NCI-H526 (cell line): ENCODE measurements at places on chromosomes 13 and 19.
A peak's percentile ranks its signal among the peaks of the same experiment; 100 is the strongest.

DNA sequence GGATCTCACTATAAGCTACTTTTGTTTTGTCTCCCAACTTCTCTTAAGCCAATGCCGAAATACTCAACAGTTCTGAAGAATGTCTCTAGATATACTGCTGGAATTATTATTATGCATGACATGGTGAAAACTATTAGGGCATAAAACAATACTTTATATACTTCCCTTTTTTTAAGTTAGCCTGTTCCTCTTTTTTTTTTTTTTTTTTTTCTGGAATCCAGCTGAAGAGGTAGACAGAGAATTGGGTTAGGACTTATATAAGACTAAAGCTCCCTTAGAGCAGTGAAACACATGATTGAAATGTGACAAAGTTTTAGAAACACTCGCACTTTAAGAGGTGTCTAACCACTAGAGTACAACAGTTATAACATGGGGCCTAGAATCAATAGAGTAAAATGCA lies 850.9 kb upstream of the PCDH9 start:
- no peak for DNase-seq

DNA sequence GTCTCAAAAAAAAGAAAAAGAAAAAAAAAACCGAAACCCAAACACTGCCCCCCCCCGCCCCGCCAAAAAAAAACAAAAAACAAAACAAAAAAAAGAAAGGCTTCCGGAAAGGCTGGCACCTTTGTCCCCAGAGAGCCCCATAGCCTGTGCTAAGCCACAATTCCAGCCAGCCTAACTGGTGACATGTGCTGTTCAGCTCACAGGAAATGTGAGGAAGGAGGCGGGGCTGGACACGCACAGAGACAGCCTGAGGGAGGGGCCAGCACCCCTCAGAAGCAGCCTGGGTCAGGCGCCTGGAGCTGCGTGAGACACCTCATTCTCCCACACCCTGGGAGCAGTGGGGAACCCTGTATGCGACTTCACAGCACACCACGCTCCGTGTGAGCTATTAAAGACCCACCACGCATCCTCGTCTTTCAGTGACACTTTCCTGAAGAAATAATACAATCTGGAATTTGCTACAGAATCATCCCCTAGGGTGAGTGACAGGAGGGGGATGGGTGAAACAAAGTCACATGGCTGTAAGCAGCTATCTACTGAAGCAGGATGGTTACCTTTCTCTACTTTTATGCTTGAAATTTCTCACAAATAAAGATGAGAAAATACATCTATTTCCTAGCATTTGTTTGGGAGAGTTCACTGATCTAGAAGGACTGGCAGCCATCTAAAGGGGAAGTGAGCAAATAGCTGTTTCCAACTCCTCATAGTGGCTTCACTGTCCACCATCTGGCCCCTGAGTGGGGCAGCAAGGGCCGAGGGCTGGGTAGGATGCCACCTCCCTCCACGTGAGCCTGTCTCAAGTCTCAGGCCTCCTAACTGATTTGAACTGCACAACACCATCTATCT lies 12.3 kb upstream of the SLC35E1 start:
- DNase-seq, result peak; percentile 61

DNA sequence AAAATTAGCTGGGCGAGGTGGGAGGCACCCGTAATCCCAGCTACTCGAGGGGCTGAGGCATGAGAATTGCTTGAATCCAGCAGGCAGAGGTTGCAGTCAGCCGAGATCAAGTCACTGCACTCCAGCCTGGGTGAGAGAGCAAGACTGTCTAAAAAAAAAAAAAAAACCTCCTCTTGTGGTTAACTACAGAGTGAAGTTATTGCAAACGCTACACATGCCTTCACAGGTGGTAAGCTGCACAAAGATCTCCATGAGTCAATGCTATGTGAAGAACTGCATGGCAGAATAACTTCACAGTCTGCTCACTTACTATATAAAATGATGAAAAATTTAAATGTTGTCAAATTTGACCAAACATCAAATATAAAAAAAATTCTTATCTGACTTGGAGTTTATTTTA lies 436.8 kb downstream of the FGF14 start:
- no peak for DNase-seq

- DNase-seq, result no peak
Measured at GRCh38 chr13:95708391-95708774, 31.4 kb downstream of the DNAJC3 start.

- DNase-seq, result no peak
Measured at GRCh38 chr13:21333186-21333585, 125.9 kb downstream of the ZDHHC20 start.

GRCh38 chr19:2387367-2388288 lies 27.6 kb downstream of the TMPRSS9 start:
- no peak for DNase-seq

- no peak for DNase-seq
Measured at GRCh38 chr19:47321630-47322029, 10.3 kb upstream of the C5AR2 start.

DNA sequence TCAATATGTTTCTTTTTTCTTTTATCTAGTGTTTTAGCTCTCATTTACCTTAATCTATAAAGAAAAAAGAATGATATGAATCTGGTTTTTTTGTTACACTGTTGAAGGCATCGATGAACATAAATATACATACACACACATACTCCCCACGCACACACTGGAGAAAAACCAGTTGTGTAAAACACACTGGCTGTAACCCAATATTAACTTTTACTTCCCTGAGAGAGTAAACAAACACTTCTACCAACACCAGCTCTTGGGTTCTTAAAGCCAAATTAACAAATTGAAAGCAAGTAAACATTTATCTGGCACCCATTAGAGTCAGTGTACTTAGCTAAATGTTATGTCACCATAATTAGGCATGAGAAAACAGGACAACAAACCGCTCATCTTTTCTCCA lies 145.7 kb downstream of the ABCC4 start:
- DNase-seq, result no peak

GRCh38 chr13:95002126-95002525 lies 289.8 kb upstream of the SOX21 start:
- DNase-seq, result peak; percentile 11

- DNase-seq, result no peak
Measured at GRCh38 chr19:32651729-32652140, 23.2 kb downstream of the ANKRD27 start.

DNA sequence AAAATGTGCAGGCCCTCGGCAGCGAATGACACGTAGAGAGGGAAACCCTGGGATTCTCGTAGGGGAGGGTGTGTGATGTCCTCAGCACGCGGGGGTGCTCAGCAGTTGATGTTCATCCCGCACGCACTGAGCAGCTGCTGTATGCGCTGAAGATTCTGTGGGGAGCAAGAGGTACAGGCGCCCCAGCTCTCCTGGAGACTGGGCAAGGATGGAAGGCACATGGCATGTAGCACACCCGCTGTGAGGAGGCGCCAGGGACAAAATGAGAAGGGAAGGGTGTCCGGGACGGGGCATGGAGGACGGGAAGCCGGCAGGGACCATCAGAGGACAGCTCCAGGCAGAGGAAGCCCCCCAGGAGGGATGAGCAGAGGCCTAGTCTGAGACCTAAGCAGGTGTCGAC lies 15.4 kb downstream of the ATP11A start:
- DNase-seq, result no peak

- no peak for DNase-seq
Measured at GRCh38 chr19:3526507-3527237, 12.3 kb upstream of the TEKTIP1 start.
